Transverse colon (tissue), 4 donors: ENCODE measurements at places on chromosomes 13 and 19. TPM values are rescaled to one million over a fixed set of nuclear protein-coding genes. Genes with fewer than 3 reads are reported as not detected.

The FBXO27 gene
- 1.1 TPM for total RNA-seq

- DNase-seq, result peak; percentile 56
Observed at GRCh38 chr19:17294051-17294891, 9.0 kb downstream of the ABHD8 start.

DNA sequence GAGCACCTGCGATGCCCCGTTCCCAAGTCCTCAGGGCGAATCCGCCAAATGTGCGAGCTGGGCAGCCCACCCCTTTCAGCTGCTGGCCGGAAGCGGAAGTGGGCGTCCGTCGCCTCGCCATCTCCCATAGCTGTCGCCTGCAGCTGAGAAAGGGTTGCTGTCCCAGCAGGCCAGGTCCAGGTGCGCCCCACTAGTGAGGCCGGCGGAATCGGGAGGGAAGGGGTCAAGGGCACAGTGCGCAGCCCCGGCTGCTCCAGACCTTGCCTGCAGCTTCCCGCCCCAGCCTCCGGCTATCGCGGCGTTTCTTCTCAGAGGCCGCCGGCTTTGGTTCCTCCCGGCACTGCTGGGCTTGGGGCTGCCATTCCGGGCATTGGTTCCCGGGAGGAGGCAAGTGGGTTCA lies at the start of gene ZNF177:
ZNF177 (plus strand) TSS at position 109 of the 400 bp plus-strand sequence. CDS start 15,299 bp downstream, outside the sequence.
- DNase-seq, result no peak

- no peak for DNase-seq
Observed at GRCh38 chr19:50693064-50693975, 26.3 kb downstream of the SHANK1 start.
